ENCODE measurements at places on chromosomes 7 and 10.

- no peak for DNase-seq
Observed at GRCh38 chr7:19375976-19376375, 230.8 kb upstream of the FERD3L start.

- no peak for DNase-seq
Observed at GRCh38 chr10:130354976-130355795, 219.0 kb downstream of the GLRX3 start.

- no peak for DNase-seq
Observed at GRCh38 chr7:127907110-127908040, 123.9 kb downstream of the LRRC4 start.

GRCh38 chr10:123459371-123460091, 206.6 kb upstream of the GPR26 start:
- no peak for DNase-seq

GRCh38 chr7:42350801-42351200, 113.8 kb upstream of the GLI3 start:
- no peak for DNase-seq
